ENCODE measurements at places on chromosomes 5 and 9.

DNA sequence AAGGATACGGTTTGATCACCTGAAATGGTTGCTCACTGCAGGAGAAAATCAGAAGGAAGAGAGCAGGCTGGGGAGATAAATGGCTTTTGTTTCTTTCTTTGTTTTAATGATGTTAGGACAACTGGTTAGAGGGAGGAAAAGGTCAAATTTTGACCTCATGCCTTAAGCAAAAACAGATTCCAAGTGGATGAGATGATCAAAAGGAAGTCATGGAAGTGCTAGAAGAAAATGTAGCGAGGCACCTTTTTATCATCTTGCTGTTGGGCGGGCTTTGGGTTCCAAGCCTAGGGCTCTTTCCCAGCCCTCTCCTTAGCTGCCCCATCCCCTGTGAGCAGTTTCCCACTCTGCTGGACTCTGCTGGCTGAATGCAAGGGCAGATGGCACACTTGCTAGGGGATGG lies 127.9 kb downstream of the ADAMTS2 start:
- DNase-seq = no peak

DNA sequence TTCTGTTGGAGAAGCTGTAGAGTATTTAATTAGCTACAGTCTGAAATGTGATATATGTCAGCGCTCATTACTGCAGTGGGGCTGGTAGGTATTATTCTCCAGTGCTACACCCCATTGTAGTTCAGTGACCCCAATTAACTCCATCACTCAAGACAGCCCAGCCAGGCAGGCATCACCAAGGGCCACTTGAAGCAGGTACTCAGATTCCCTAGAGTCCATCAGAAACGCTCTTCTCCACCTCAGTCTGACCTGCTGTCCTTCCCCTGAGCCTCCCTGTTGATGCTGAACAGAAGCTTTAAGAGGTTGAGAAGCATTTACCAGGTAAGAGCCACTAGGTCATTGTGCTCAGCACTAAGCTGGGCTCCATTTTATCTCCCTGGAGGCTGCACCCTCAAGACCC lies 71.8 kb downstream of the GALNT10 start:
- DNase-seq = no peak

DNA sequence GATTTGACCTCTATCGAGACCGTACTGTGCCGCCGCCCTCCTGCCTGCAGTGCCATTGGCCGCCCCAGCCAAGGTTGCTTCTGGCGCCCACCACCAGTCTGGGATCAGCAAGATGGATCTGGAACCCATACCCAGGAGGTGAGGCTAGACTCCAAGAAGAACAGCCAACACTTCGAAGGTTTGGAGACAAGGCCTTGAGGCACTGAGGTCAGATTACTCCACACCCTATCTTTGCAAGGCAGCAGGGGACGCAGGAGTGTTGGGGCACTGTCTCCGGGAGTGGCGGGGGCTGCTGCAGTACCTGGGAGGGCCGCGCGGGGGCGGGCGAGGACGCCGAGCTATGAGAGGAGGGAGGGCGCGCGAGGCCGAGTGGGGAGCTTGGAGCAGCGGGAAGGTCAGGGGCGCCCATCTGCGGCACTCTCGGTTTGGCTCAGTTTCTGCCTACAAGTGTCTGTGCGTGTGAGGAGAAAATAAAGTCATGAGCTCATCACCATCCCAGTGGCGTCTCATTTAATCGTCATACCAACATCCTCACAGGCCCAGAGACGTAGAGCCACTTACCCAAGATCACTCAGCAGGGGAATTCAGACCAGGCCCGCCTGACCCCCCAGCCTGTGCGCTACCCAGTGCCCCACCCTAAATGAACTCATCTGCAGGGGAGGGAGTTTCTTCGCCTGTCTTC lies 20.5 kb upstream of the PSD2 start:
- peak; percentile 59 for DNase-seq

- DNase-seq = no peak
These were observed 8.5 kb downstream of the NOP16 start for GRCh38 chr5:176379881-176380280.

GRCh38 chr5:73897893-73898292 lies 271.9 kb downstream of the ARHGEF28 start:
- no peak for DNase-seq

DNA sequence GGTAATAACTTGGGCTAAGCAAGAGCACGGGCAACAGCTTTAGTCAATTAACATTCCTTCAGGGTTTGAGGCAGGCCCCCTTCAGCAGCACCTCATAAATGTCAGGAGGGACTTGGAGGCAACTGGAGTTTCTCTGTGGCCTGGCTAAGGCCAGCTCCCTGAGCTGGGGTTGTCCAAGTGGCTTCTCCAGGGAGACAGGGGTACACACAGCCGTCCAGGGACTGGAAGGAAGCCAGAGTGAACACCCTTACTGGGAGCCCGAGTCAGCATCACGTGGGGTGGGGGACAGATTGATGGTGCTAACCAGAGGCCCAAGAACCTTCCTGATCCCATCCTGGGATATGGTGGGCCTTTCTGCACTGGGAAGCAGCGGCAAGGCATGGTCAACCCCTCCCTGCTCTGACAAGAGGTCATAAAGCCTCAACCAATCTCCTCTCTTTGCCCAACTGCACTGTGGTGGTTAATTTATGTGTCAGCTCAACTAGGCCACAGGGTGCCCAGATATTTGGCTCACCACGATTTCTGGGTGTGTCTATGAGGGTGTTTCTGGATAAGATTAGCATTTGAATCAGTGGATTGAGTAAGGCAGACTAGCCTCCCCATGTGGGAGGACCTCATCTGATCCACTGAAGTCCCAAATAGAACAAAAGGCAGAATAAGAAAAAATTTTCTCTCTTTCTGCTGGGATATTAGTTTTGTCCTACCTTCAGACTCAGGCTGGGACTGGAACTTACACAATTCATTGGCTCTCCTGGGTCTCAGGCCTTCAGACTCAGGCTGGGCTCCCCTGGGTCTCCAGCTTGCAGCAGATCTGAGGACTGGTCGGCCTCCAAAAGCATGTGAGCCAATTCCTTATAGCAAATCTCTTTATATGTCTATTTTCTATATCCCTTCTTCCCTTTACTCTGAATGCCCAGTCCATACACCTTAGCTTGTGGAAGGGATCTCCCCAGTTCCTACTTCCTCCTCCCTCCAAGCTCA lies 127.2 kb upstream of the LARP1 start:
- DNase-seq = no peak

- no peak for DNase-seq
These were observed 262.7 kb upstream of the KLF9 start for GRCh38 chr9:70677055-70677735.

DNA sequence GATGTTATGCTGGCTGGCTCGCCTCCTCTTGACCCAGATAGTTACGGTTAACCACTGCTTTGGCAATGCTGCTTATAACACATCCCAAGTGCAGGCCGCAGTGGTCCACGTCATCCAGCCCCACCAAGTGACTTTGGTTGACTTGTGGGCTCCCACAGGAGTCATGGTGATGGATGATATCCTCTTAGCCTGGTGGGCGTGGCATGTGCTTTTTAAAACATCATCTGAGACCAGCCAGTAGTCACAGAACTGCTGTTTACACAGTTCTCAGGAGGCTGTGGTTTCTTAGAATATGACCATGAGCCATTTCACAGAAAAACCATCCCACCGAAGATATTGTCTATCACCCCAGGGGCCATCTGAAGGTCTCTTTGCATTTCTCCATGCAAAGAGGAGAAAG lies 216.9 kb downstream of the SH3GL2 start:
- DNase-seq = no peak

- no peak for DNase-seq
These were observed at the start of gene ENTREP1 for GRCh38 chr9:69324549-69325401. TSS of gene ENTREP1 (plus strand) at chr9:69325215. CDS start at chr9:69325310, 95 bp downstream.

DNA sequence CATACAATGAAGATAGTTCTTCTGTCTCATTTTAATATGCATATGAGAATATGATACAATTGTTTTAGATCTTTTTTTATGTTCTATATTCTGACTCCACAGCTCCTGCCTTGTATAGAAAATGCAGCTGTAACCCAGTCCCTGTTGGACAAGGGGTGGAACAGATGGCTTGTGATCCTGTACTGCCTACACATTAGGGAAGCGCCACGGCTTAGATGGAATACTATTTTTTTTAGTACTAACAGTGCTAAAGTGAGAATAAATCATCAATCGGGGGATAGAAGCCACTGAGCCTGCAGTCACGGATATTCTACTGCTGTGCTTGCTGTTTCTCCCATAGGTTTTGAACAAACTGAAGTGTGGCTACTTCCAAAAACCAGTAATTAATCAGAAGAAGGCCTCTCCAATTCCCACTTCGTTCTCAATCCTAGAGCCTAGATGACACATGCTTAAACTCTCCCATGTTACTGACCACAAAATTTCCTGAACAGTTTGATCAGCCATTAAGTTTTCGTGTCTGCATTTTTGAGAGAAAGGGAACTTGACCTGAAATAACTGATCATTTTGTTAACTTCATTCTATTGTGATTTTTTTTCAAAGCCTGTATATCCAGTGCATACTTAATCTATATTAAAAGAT lies 150.3 kb downstream of the CDH18 start:
- no peak for DNase-seq

DNA sequence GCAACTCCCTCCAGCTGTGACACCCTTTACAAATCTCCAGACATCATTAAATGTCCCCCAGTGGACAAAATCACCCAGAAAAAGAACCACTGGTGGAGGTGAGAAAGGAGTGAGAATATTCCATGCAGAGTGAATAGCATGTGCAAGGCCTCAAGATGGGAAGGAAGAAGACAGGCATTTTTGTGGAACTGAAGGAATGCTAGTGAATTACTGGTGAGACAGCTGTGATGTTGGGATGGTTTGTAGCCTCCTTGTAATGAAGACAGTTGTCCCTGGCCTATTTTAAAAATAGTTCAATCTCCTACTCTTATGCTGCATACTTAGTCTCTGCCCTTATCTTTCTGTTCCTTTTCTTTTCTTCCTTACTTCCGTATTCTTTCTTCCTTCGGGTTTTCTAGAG lies 124.9 kb upstream of the RPS23 start:
- DNase-seq = no peak

DNA sequence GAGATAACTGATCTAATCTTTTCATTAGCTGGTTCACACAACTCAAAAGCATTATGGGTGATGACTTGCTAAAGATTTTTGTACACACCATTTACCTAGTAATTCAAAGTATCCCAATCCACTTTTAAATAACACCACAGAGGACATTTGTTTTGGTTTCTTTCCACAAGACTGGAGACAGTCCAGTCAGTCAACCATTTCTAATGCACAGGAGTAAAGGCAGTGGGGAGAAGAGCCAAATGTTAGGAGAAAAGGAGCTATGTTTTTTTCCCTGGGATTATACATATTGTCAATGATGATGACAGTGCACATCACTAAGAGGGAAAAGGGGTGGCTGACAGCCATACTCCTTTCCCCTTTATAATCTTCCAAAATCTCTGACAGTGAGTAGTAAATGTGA lies 240.9 kb downstream of the GABRB2 start:
- DNase-seq = no peak

DNA sequence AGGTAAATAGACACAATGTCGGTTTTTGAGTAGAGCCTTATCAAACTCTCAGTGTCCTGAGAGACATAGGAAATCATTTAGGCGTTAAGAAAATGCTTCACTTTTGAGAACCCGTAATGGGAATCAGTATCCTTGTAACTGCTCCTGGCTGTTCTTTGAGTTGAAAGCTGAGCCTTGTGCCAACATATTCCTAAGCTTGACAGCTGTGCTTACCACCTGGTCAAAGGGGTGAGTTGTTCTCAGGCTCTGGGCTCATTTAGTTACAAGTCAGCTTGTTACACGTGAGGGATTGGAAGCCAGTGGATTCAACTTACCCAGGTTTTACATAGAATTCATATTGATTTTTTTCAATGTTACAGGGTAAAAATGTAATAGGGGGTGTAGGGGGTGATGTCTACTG lies 145.9 kb downstream of the GABRB2 start:
- DNase-seq = no peak

DNA sequence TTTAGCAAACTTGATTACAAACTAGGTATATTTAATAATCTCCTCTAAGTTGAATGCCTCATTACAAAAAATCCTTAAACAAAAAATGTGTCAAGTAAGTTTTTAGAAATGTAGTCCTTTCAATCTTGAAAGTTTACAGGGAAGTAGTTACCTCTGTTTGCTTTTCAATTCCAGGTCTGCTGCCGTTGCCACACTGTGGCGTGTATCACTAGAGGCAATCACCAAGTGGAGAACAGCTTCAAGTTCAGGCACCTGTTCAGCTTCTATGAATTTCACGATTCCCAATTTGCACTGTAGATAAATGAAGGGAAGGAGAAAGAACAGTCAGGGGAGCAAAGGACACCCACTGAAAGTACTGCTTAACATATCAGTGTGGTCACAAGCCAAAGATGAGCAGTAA lies 51.1 kb downstream of the ECPAS start:
- no peak for DNase-seq

- DNase-seq = no peak
These were observed 42.2 kb upstream of the ADAMTS2 start for GRCh38 chr5:179387151-179388110.

- peak; percentile 37 for DNase-seq
These were observed 547 bp downstream of the ANP32B start for GRCh38 chr9:97983589-97984187.

GRCh38 chr5:111556501-111556900 lies 44.2 kb upstream of the STARD4 start:
- no peak for DNase-seq

GRCh38 chr9:69273161-69273560 lies 51.9 kb upstream of the ENTREP1 start:
- DNase-seq = no peak

- DNase-seq = no peak
These were observed 284.4 kb upstream of the RFX3 start for GRCh38 chr9:3810231-3810630.

- DNase-seq = no peak
These were observed 24.7 kb upstream of the MTAP start for GRCh38 chr9:21777701-21778100.

DNA sequence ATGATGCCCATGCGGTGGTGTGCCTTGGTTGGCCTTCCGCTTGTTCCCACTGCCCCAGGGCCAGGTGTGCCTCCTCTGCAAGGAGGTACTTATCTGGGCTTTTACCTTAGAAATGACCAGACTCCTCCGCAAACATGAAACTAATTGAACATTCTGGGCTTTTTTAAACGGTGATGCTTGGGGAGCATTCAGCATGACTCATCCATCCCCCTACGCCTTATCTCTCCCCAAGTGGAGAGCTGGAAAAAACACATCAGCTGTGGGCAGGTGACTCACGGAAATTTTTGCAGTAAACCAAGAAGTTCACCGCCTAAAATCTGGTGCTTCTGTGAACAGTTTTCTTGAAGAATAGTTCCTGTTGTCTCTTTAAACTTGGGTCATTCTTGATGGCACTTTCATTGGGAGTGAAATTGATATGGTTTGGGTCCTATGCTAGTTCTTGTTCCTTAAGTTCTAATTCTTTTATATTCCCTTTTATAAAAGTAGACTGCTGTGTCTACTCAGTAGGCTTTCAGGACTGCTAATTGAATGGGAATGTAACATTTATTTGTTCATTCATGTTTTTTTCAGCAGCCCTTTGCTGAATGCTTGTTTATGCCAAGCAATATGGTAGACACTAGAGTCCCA lies 39.6 kb downstream of the SFXN1 start:
- DNase-seq = peak; percentile 45

DNA sequence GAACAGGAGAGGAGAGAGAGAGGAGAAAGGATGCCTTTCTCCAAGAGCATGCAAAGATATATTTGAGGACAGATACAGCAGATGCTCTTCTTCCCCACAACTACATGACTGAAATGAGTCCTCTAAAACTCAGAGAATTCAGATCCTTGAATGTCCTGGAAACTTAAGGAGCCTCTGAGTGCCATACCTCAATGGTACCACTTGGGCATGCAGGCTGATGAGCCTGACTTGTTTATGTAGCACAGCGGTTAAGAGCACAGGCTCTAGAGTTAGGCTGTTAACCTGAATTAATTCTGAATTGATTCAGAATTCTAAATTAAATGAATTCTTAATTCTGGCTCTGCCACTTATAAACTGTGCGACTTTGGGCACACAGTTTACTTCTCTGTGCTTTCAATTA lies 5.7 kb downstream of the PLPPR1 start:
- DNase-seq = no peak
